ENCODE measurements at places on chromosomes 2 and 18.

DNA sequence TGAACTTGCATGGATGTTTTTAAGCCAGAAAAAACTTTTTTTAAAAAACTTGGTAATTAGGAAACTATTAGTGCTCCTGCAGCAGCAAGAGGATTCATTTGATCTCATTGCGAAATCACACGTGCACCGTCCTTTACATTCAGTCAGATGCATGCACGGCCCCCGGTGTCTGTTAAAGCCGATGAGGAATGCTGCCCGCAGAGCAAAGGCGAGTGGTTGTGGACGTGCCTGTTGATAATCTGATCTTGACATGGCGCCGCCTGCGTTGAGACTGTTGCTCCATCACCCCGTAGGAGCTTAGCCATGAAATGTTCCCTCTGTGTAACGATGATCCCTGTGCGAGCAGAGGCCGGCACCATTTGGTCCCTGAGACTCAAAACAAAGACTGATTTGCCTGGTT, 300.0 kb downstream of the GBX2 start:
- DNase-seq, result no peak

DNA sequence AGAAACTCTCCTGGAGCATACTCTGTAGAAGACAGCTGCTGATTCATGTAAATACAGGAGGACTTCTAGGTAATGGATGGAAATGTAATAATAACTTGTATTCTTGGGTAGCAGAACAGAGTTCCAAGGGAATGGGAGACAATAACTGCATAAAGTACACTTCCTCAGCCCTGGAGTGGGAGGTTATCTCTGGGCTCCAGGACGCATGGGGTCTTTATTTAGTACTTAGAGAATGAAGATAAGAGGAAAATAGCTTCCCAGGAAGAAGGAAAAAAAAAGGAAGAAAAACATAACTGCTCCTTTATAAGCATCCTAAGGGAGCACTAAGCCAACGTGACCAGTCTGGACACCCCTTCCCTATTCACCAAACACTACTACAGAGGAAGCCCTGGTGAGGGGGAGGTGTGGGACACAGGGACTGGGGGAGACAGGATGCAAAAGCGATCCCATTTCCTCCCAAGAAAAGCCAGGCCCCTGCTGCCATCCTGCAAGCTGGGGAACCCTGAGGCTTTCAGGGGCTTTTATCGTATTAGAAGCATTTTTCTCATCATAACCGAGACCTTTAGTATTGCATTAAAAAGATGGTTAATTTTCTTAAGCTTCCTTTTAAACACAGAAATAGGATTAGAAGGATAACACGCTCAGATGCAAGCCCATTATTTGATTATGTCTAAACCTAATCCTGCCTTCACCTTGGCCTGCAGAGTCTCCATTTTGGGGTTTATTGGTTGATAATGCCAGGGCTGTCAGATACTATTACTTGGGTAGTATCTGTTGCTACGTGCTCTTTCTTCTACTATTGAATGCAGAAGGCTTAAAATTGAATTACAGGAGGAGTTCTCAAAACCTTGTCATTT, 78.5 kb downstream of the KLF7 start:
- no peak for DNase-seq

DNA sequence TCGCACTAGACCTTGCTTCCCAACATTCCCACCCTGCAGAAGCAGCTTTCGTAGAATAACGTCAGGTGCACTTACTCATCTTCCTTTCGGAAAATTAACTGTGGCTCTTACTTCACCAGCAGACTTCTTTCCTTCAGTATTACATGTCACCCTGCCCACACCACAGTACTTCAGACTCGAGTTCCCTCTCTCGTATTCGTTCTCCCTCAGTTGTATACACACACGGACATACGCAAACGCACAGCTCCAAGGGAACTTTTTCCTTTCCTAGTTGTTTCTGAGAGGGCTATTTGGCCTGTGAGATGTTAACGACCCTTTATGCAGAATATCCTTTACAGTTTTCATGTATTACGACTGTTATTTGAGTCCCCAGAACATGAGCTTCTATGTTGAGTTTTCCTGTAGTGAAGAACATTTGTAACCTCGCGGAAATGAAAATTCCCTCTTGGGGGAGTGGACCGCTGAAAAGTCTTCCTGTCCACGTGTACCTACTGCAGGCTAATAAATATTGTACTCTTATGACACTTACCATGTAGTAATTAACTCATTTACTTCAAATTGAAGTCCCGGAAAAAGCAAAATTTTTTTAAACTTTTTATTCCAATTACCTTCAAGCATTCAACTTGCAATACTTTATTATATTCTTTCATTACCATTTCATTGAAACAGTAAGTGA, 908 bp downstream of the ERLEC1 start:
- DNase-seq, result no peak

- DNase-seq, result no peak
Observed at GRCh38 chr2:237431372-237431771, 17.4 kb upstream of the COL6A3 start.

DNA sequence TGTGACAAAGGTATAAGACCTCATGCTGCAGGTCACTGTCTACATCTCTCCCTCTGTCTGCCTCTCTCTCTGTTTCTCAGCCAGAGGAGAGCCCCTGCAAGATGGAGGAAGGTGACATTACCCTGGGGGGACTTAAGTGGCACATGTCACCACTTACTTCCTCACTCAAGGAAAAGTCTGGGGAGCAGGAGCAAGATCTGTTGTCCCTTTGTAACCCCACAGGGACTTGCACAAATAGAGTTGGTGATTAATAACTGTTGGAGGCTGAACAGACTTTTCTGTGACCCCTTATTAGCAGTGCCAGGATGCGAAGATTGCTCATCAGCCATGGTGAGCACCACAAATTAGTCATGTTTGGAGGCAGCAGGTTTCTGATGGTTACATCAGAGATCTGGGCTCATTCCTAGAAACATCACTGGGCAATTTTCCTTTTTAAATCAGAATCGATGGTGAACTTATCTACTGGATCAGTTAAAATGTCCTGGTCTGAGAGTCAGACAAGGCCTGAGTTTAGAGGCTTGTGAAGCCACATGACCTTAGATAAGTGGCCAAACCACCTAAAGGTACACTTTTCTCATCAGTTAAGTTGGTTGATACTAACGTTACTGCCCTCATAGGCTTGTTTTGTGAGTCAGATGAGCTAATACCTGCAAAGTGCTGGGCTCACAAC, 81.2 kb upstream of the LTBP1 start:
- peak; percentile 51 for DNase-seq

- DNase-seq, result no peak
Observed at GRCh38 chr2:159995038-159995437, 67.4 kb downstream of the PLA2R1 start.

DNA sequence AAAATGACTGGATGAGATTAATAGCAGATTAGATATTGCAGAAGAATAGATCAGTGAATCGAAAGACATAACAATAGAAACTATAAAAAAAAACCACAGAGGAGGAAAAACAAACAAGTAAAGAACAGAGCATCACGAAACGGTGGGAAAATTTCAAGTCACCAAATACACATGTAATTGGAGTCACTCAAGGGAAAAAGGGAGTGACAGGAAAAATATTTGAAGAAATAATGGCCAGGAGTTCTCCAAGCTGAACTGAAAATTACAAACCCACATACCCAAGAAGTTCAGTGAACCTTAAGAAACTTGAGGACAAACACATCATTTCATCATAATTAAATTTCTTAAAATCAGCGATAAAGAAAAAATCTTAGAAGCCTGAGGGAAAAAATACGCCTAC, 11.0 kb upstream of the IL1R1 start:
- DNase-seq, result no peak

- DNase-seq, result no peak
Observed at GRCh38 chr2:66432801-66433694, 1.9 kb upstream of the MEIS1 start.

DNA sequence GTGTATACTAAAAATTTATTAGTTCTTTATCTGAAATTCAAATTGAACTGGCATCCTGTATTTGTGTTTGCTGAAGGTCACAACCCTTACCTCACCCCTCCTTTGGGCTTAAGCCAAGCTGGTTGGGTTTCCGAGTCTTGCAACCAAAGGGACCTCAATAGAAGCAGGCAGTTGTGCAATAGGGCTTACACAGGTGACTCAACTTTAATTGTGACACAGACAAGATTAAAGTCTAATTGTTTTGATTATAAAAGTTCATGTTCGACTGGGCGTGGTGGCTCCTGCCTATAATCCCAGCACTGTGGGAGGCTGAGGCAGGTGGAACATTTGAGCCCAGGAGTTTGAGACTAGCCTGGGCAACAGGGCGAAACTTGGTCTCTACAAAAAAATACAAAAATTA, 71.5 kb downstream of the RAB31 start:
- no peak for DNase-seq

- DNase-seq, result no peak
Observed at GRCh38 chr2:100791936-100792308, 28.0 kb upstream of the NPAS2 start.

DNA sequence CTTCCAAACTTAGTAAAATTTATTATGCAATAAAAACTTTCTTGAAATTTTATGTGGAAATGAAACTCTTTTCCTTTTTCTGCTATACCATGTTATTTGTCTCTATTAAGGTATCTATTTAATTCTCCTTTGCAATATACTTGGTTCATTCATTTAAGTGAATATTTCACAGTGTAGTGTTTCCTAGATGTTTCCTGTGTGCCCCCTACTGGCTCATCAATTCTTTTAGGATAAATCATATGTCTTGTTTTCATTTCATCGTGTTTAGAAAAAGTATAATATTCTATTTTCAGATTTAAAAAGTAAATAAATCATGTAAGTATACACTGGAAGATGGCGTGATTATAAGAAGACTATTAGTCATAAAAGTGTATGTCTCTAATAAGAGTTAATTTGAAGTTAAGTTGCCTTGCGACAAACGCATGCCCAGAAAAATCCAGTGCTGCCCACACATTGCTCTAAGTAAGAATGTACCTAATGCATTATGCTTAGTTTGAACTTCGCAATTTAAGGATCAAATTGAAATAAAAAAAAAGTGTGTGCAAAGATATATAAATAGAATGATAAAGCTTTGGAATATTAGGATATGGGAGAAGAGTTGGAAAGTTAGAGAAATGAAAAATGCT, 525.4 kb downstream of the KCNJ3 start:
- DNase-seq, result no peak

- no peak for DNase-seq
Observed at GRCh38 chr2:15745350-15745749, 153.7 kb downstream of the DDX1 start.

DNA sequence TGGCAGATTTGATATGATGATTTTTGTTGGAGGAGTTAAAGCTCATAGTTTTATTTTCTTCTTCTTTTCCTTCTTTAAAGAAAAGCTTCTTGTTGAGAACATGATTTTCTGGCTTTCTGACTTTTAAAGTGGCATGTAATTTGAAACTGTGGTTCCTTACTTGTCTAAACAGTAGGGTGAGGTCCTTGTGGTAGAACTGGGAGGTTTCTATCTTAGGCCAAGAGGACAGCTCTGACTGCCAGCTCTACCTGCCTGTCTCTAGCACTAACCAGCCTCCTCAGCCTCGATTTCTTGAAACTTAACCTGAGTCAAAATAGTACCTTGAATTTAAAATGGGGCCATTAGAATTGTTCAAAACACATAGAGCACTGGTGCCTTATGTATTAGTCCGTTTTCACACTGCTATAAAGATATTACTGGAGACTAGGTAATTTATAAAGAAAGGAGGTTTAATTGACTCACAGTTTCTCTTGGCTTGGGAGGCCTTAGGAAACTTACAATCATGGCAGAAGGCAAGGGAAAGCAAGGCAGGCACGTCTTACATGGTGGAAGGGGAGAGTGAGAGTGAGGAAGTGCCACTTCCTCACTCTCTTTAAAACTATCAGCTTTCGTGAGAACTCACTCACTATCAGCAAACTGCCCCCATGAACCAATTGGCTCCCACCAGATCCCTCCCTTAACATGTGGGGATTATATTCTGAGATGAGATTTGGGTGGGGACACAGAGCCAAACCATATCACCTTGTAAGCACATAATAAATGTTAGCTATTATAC, 119.0 kb downstream of the CERS6 start:
- DNase-seq, result no peak

DNA sequence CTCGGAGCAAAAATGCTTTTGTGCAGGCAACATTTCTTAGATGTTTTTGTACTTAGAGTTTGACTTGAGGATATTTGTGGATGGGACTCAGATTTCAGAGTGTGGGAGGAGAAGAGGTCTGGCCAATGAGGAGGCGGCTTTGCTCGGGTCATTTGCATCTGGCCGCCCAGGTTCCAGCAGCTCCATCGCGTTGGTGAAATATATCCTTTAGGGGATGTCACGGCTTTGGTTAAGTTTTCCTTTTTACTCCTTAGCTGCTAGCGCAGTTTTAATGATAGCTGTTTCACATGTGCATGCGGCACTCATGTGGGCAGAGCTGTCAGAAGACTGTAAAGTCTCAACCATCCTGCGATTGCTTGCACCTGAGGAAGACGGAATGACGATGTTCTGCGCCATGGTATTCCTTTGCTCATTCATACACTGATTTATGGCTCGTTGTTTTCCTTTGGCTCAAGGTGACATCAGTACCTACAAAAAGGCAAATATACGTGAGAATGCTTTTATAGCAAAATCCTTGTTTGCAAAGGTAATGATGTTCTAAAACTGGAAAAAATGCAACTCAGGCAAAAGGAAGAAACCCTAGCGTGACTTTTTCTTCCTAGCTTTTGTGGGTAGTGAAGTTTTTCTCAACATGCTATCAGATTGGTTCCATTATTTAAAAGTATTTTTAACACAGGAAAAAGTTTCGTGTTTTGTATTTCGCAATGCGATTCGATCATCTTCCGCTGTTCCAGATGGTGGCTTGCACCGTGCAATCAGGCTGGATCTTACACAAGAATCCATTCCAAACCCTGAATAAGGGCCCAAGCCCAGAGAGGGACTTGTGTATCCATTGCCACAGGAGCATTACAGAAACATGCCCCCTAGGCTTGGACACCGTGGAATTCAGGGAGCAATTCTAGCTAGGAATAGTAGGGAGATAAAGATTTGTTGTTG, 70.5 kb upstream of the ZNF516 start:
- no peak for DNase-seq

- no peak for DNase-seq
Observed at GRCh38 chr18:67475673-67476072, 40.8 kb downstream of the DSEL start.

GRCh38 chr2:199982126-199982843, 26.9 kb downstream of the MAIP1 start:
- no peak for DNase-seq

GRCh38 chr2:129641371-129641770, 338.1 kb upstream of the RAB6C start:
- DNase-seq, result no peak

GRCh38 chr2:39107724-39108273, 13.1 kb downstream of the SOS1 start:
- no peak for DNase-seq

- DNase-seq, result no peak
Observed at GRCh38 chr2:16183345-16183744, 243.0 kb downstream of the MYCN start.

DNA sequence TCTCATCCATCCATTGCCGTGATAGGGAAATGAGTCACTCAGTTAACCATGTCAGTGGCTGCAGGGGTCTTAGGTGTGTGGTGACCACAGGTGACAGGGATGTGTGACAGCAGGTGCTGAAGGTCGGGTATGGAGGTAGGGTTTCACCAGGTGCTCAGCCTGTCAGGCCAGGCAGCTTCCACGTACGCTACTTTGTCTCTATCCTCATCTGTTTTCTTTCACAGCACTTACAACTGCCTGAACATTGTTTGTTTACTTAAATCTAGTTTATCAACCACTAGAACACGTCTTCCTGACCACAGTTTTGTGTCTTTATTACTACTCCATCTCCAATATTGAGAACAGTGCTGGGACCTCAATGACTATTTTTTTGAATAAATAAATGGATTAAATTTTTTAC, 11.4 kb upstream of the UXS1 start:
- DNase-seq, result no peak

- DNase-seq, result no peak
Observed at GRCh38 chr18:54506516-54507261, 84.4 kb upstream of the DYNAP start.

- DNase-seq, result no peak
Observed at GRCh38 chr18:10690366-10690765, 164.5 kb downstream of the NAPG start.

Data from stimulated activated effector memory CD8-positive, alpha-beta T cell treated with anti-CD3 and anti-CD28 coated beads, Interleukin-12 subunit alpha, Interleukin-12 subunit beta, amount 100 ng/mL, for 72 hours (primary cell).